Motor neuron (in vitro differentiated cells): ENCODE measurements at places on chromosomes 3 and 15. TPM values are rescaled to one million over a fixed set of nuclear protein-coding genes. Genes with fewer than 3 reads are reported as not detected.

The ZCWPW2 gene
- 0.21 and 0.46 TPM in 2 replicates for total RNA-seq

The LTF gene
- total RNA-seq = not detected in 2 replicates

The PLA2G4D gene
- 1.9 TPM in 1 of 2 replicates, not detected in the other for total RNA-seq

The SV2B gene
- 17.2 and 17.9 TPM in 2 replicates for total RNA-seq

The TGM4 gene
- 0.72 and 2.8 TPM in 2 replicates for total RNA-seq

The COL7A1 gene
- 10.0 and 15.6 TPM in 2 replicates for total RNA-seq

The APOD gene
- 0.17 and 0.27 TPM in 2 replicates for total RNA-seq

The GOLGA8T gene
- 0.54 TPM in 1 of 2 replicates, not detected in the other for total RNA-seq

The ALPK3 gene
- total RNA-seq = 1.3 and 1.4 TPM in 2 replicates

The SLC28A2 gene
- total RNA-seq = 0.04 and 0.18 TPM in 2 replicates

The FAM107A gene
- total RNA-seq = 0.88 and 1.1 TPM in 2 replicates

The LRRC49 gene
- total RNA-seq = 43.8 and 47.0 TPM in 2 replicates

The SEMA3G gene
- 0.16 and 0.20 TPM in 2 replicates for total RNA-seq

The SPATA12 gene
- 0.29 and 0.41 TPM in 2 replicates for total RNA-seq

The ZDHHC3 gene
- total RNA-seq = 48.6 and 48.9 TPM in 2 replicates

The TRAT1 gene
- not detected in 2 replicates for total RNA-seq

The SKOR1 gene
- total RNA-seq = 0.33 and 0.46 TPM in 2 replicates

The MUC20 gene
- total RNA-seq = 1.2 and 1.8 TPM in 2 replicates

The ZNF80 gene
- 0.16 and 0.63 TPM in 2 replicates for total RNA-seq

The ANP32A gene
- 179 and 185 TPM in 2 replicates for total RNA-seq

The SLC22A13 gene
- total RNA-seq = 0.16 and 0.31 TPM in 2 replicates

The THRB gene
- total RNA-seq = 14.4 and 14.8 TPM in 2 replicates
